ENCODE measurements at places on chromosomes 1 and 21.
A peak's percentile ranks its signal among the peaks of the same experiment; 100 is the strongest.

GRCh38 chr1:27574871-27575831, 28.8 kb downstream of the AHDC1 start:
- no peak for DNase-seq

DNA sequence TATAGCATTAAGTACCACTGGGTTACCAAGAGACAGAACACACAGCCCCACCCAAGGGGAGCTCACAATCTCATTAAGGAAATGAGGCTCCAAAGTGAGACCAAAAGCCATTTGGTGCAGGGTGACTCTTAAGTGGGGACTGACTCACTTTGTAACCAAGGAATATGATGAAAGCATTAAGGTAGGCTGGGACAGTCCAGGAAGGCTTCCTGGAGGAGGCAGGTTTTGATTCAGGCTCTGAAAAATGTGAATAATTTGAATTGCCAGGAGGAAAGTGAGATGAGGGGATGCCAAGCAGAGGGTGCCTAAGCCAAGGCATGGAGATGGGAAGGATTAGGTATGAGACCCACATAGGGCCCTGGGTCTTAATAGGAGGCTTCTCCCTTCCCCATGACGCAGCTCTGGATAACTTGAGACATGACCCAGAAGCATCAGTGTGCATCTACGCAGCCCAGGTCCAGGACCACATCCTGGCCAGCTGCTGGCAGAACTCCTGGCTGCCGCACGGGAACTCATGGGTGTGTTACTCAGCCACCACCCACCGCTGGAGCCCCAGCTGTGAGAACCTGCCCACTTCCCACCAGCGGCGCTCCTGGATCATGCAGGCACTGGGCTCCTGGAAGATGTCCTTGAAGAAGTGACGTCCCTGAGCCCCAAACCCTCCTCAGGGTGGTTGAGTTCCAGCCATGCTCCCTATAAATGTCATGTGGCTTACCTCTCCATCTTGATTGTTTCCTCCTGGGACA, 5.9 kb upstream of the TTC4 start:
- DNase-seq = no peak

GRCh38 chr1:231194843-231195516, 33.1 kb downstream of the TRIM67 start:
- no peak for DNase-seq

GRCh38 chr1:39472826-39473225, 18.6 kb upstream of the BMP8A start:
- no peak for DNase-seq

DNA sequence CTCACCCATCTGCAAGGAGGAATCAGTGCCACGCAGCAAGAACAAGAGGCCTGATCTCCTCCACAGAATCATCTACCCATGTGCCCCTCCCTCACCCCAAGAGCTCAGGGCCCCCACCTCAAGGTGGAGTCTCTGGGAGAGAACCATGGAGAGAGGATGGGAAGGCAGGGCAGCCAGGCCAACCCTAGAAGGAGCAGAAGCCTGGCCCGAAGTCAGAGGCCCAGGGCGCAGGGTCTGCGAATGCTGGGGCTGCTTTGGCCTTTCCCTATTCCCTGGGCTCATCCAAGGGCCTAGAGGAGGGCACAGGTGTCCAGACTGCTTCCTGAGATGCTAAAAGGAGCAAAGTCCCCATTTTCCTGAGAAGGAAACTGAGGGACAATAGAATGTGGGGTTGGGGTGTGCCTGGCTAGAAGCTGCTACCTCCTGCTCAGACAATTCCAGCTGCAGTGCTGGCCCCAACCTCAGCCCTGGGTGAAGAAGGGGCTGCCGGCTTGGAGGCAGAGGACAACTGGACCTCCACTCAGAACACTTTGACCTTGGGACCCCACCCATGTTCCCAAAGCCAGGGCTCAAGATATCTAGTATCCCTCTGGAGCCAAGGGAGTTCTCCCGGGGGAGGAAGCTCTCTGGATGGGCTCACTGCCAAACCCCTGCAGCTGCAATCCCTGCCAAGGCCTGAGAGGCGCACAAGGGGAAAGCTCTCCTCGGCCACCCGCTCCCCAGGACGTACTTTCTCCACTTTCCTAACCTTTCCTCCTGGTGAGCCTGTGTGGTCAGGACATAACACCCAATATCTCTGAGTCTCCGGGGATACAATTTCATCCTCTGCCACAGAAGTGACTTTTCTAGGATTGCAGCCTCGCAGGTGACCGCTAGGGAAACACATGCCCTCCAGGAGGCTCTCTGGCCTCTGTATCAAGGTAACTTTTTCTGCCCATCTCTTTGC, 16.6 kb upstream of the LEMD1 start:
- no peak for DNase-seq

DNA sequence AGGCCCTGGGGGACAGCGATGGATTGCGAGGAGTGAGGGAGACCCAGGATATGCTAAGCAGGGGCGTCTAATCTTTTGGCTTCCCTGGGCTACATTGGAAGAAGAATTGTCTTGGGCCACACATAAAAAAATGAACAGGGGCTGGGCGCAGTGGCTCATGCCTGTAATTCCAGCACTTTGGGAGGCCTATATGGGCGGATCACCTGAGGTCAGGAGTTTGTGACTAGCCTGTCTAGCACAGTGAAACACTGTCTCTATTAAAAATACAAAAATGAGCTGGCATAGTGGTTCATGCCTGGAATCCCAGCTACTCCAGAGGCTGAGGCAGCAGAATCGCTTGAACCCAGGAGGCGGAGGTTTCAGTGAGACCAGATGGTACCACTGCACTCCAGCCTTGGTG, 10.8 kb upstream of the PRAMEF12 start:
- no peak for DNase-seq

DNA sequence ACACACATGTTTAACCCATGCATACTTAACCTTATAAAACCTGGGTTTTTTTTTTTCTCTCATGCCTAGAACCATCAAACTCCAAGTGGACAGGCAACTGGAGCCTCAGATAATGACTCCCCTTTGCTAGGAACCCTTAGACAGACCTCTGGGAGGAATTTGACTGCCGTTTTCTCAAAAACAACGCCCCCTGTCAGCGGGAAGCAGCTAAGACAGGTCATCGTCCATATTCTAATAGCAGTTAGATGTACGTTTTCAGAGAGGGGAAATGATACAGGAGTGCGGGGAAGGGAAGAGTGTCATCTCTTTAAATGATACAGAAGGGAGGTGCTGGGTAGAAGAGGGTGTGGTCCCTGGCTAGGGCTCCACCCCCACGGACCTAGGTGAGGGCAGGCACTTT, 34.7 kb downstream of the LRRC3 start:
- no peak for DNase-seq

DNA sequence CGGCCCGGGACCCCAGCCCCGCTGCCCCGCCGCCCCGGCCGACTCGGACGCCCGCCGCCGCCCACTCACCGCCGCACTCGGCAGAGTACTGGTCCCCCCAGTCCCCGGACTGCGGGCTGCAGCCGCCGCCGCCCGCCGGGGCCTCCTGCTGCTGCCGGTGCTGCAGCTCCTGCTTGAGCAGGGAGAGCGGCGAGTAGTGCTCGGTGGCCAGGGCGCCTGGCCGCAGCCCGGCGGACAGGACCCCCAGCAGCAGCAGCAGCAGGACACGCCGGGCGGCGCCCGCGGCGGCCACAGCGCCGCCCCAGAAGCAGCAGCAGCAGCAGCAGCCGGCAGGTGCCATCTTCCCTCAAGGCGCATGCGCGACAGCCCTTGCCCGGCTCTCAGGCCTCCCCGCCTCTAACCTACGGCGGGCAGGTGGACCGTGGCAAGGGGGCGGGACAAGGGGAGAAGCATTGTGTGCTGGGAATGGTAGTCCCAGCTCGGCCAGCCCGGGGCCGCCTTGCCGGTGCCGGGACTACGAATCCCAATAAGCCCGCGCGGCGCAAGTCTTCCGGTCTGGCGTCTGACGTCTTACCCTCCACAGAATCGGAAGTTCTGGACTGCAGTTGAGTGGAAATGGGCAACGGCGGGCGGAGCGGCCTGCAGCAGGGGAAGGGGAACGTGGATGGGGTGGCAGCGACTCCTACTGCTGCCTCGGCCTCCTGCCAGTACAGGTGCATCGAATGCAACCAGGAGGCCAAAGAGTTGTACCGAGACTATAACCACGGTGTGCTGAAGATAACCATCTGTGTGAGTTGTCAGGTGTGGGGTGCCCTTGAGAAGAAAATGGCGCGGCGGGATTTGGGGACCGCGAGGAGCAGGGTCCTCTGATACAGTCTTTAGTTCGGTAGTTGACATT, at the start of the genes ARV1 and TTC13:
TSS of gene ARV1 (plus strand) at position 604 of the 898 bp plus-strand sequence. CDS start at position 616, 12 bp downstream.
TSS of gene TTC13 (minus strand) at position 371 of the 898 bp plus-strand sequence. CDS start at position 340, 31 bp downstream.
- DNase-seq = peak; percentile 86

DNA sequence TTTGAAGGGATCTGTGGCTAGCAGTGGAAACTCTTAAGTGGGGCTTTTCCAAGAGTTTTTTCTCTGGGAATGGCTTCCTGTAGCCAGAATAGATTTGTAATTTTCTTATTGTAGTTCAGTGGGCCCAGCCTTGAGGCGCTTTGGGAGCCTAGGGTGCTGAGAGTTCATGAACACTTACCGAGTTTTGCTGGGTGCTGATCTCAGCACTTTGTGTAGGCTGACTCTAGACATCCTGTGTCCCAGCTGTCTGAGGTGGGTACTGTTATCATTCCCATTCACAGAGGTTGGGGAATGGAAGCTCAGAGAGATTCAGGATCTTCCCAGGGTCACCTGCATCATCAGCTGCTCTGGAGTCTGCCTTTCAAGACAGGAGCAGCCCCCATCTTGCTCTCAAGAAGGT, 7.0 kb downstream of the PPFIA4 start:
- no peak for DNase-seq

DNA sequence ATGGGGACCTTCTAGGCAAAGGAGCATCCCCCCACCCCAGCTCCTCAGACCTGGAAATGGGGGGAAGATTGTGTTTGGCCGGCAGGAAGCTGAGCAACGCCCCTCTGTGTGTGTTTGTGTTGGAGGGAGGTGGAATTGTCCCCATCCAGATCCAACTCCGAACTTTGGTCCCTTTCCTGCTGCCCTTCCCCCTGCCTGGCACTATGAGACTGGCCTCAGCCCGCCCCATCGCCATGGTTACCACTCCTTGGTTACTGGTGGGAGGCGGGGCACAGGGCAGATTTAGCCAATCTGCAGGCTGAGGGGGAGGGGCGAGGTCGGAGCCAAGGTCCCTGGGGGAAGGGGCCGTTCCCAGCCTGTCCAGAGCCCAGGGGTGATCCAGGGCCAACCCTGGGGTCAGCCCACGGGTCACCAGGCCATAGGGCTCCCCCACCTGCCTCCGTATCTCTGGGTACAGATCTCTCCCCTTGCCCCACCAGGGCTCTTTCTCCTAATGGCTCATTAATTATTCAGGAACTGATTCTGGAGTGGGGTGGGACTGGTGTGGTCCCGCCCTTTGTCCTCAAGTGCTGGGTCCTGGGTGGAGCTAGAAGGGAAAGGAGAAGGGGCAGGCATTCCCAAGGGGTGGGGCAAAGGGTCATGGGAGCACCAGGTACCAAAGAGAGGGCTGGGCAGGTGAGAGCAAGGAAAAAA, 15.2 kb downstream of the PTPRF start:
- no peak for DNase-seq

- no peak for DNase-seq
Observed at GRCh38 chr1:213692321-213692720, 295.5 kb upstream of the PROX1 start.

- DNase-seq = no peak
Observed at GRCh38 chr1:202725526-202725925, 15.3 kb upstream of the SYT2 start.

GRCh38 chr1:176134666-176135065, 72.4 kb downstream of the COP1 start:
- DNase-seq = no peak

DNA sequence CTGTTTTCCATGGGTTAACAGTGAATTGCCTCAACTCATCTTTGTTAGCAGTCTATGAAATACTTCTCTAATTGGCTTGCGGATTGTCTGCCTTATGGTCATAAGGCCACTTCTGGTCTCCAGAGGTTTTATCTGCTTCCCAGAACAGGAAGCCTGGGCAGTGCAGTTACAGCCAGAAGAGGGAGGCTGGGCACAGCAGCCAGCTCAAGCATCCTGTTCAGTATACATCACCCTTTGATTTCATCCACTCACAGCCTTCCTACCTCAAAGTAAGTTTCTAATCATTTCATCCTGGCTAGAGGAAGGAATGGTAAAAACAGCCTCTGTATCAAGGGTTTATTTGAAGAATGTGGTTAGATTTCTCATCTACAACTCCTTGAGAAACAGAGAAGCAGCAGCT, 311.5 kb upstream of the DEPDC1 start:
- DNase-seq = no peak

Measured in T-helper 17 cell (primary cell).